A673 (cell line): ENCODE measurements at places on chromosomes 3 and 15.

GRCh38 chr15:92095693-92096092, 242.2 kb downstream of the SLCO3A1 start:
- no peak for DNase-seq

GRCh38 chr3:73697020-73697419, 72.3 kb upstream of the PDZRN3 start:
- no peak for DNase-seq

- no peak for DNase-seq
These were observed 31.4 kb upstream of the CD47 start for GRCh38 chr3:108122276-108122675.

DNA sequence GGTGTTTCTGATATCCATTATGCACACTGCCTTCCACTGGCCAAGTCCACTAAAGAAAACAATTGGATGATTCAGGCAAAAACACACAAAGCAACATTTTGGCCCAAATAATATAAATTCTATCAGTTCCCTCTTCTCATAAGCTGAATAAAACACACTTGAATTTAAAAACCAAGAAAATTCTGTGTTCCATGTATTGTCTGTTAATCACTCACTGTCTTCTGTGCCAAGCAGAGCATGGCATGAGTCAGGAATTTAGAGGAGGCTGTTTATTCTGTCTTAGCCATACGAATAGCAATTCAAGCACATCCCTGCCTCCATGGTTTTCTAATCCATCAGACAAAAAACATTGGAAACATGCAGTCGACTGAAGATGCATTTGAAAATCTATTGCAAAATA, 215.6 kb upstream of the UMPS start:
- DNase-seq, result no peak

- DNase-seq, result no peak
These were observed 70.8 kb downstream of the TMCC1 start for GRCh38 chr3:129822679-129823078.

DNA sequence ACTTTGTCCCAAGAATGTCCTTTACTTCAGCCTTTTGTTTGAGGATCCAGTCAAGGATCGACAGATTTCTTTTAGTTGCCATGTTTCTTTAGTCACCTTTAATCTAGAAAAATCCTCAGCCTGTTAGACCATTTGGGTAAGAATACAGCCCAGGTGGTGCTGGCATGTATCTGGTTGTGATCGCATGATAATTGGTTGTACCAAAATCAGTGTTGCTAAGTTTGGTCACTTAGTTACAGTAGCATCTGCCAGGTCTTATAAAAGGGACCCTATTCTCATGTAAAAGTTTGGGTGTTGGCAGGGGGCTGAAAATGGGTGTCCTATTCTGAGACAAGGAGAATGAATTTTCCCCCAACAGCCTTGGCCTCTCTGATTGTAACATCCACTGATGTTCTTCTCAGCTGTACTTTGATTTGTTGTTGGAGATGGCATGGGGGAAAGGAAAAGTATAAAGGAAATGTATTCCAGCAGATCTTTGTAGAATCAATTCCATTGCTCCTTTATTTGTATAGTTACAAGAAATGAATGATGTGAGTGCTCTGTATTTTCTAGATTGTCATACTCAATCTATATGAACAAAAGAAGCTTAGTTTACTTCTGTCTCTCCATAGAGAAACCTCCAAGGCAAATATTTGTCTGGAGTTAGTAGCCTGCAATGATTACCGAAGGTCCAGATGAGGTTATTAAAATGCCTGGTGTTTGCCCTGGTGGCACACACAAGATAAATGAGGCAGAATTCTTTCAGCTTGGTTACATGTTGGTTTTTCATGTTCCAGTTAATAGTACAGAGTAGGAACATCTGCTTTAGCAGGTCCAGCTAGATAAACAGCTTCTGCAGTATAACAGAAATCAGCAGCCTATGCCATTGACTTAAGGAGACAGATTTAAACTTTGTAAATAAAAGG, 65.7 kb downstream of the CMTM8 start:
- no peak for DNase-seq

DNA sequence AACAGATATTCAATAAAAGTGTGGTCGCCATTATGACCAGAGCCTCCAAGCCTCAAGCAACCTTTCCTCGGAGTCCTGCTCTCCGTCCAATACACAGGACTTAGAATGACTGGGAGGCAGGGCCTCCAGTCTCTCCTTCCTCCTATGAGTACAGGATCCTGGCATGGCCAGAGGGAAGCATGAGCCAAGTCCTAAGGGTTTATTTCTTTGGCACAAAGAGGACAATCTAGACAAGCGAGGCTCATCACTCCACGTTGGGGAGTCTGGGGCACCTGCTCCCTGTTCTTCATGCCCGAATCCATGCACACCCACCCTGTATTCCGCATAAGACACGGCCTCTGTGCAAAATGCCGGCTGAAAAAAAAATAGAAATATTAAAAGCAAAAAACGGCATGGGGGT, 6.8 kb downstream of the PRRT3 start:
- DNase-seq, result no peak

DNA sequence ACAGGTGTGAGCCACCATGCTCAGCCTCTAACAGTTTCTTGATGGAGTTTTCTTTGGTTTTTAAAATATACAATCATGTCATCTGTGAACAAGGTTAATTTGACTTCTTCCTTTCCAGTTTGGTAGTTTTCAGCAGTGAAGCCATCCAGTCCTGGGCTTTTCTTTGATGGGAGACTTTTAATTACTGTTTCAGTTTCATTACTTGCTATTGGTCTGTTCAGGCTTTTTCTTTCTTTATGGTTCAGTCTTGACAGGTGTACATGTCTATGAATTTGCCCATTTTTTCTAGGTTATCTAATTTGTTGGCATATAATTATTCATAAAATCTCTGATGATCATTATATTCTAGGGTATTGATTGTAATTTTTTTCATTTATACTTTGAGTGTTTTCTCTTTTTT, 36.8 kb downstream of the PFN2 start:
- DNase-seq, result no peak

GRCh38 chr3:187946981-187947380, 201.7 kb upstream of the BCL6 start:
- DNase-seq, result no peak

- DNase-seq, result peak; percentile 89
These were observed 31.7 kb upstream of the MNS1 start for GRCh38 chr15:56496635-56497034.

DNA sequence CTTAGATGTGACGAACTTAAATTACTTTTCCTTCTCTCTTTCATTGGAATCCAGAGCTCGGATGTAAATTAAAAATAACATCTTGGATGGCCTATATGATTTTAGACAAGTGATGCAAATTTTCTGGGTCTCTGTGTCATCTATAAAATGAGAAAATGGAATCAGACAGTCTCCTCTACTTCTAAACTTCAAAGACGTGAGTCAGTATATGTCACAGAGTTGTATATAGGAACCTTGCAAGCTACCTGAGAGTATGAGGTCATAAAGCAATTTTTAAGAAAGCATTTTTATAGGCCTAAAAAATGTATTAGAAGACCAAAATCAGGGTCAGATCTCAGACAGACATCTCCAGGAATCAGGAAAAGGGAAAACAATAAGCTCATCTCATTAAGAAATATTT, 128.3 kb downstream of the TBL1XR1 start:
- DNase-seq, result no peak

- no peak for DNase-seq
These were observed 26.5 kb downstream of the EOMES start for GRCh38 chr3:27695636-27696035.

DNA sequence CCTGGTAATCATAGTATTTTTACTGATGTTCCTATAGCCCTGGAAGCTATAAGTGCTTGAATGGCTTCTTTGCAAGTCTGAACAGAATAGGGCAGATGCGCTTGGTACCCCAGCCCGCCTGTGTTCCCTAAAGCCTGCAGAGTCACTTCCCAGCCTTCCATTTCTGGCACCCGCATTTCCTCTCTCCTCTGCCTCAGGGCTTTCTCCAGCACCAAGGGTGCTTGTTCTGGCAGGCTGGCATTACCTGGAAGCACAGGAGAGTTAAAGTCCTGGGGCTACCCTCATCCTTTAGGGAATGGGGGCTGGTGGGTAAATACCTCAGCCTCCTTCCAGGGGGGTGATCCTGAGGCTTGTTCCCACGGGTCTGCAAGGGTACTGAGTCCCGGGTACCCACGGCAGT, 7.4 kb upstream of the CHRNA3 start:
- no peak for DNase-seq

DNA sequence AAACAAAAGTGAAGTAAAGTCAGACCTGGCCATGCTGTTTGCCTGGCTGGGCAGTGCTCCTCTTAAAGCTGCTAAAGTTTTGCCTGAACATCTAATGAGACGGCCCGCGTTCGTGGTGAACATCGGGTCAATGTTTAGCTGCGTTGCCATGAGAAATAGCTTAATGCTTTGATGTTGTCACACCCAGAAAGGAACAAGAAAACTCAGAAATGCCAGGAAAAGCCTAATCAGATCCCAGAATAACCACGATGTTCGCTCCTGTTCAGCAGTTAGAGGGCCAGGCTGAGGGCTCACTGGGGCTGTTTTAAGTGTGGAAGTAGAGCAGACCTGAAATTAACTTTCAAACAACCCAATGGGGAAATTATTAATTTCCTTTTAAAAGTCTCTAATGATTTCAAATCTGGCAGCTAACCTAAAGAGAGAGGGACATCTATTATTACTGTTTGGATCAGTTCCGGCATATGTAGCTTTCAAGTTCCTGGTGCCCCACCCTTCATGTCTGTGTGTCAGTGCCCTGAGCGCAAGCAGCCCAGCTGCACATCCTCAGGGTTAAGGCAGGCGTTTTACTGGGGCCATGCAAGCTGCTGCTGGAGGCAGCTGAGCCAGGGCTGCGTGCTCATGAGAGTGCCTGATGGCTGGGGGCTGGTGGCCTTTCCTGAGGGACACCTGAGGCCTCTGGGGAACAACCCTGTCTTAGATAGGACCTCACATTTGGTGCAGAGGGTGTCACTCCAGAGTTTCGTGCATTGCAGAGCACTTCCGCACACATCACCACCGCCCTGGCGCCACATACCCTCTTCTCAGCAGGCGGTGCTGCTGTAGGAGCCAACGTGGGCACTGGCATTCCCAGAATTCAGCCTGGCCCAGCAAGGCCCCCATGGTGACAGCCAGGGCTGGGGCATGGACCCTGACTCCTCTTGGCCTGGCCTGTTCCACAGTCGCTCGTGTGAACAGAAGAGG, 76.6 kb downstream of the LRRK1 start:
- no peak for DNase-seq

DNA sequence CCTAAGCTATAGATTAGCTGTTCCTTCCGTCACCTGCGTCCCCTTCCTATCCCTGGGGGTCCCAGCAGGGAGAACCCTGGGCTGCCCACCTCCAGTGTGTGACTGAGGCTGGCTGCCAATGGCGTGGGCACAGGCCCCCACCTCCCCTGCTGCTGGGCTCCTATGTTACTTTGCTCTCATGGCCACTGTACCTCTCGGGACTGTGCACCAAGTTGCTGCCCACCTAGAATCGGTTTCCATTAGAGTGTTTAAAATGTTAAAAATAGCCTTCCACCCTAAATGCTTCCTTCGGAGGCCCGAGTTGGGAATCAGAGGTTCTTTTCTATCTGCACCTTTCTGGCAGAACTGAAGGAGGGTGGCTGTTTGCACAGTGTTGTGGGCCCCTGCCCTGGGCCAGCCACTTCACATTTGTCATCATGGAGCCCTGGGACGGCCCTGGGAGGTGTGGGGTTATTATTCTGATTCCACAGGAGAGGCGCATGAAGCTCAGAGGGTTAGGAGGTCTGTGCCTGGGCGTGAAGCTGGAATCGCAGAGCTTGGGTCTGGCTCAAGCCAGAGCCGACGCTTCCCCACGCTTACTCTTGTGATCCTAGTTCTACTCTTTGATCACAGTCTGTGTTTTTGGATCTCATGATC, 29.1 kb downstream of the IRAK2 start:
- DNase-seq, result no peak

- DNase-seq, result no peak
These were observed 21.1 kb downstream of the OXNAD1 start for GRCh38 chr3:16286161-16286560.

GRCh38 chr3:50212502-50212901, 7.4 kb downstream of the SLC38A3 start:
- no peak for DNase-seq

- no peak for DNase-seq
These were observed 878.6 kb upstream of the NR2F2 start for GRCh38 chr15:95451938-95452337.

GRCh38 chr3:30341851-30342250, 264.6 kb upstream of the TGFBR2 start:
- no peak for DNase-seq
